CD4-positive, alpha-beta T cell treated with Interleukin-1 beta for 1 hour (primary cell): ENCODE measurements at places on chromosomes 6 and 20.

GRCh38 chr6:109315341-109316110, 66.7 kb downstream of the CD164 start:
- DNase-seq, result no peak

GRCh38 chr20:21125072-21125848, 622 bp upstream of the KIZ start:
- no peak for DNase-seq

DNA sequence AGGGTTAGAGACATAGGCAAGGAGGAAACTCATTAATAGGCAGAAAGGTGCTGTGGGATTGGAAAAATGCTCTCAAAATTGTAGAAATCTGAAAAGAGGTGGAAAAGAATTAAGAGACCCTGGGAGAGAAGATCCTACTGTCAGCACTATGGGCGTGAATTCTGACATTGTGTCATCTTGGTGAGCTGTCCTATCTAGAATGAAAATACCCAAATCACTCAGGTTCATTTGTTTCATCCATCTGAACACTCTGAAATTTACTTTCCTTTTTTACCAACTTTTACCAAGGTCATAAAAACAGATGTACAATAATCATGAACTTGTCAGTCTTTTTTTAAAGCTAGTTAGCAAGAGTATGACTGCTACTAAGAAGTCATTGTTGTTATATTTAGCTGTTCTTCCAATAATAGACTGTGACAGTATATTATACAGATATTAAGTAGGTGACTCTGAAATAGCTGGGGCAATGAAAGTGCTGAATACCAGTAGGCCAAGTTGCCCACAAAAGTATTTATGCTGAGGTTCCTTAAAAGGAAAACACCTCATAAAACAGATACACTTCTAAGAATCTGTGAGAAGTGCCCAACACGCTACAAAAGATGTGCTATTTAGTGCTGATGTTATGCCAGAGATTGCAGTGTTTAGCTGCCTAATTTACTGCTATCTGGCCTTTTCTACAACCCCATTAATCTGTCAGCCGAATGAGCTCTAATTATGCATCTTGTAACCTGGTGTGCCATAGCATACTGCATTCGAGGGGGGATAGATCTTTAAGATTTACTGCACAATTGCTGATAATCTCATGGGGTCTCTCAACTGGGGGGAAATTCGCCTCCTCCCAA, 217.5 kb upstream of the SUPT3H start:
- no peak for DNase-seq

- DNase-seq, result no peak
These were observed 3.7 kb upstream of the FUCA2 start for GRCh38 chr6:143515061-143515760.

DNA sequence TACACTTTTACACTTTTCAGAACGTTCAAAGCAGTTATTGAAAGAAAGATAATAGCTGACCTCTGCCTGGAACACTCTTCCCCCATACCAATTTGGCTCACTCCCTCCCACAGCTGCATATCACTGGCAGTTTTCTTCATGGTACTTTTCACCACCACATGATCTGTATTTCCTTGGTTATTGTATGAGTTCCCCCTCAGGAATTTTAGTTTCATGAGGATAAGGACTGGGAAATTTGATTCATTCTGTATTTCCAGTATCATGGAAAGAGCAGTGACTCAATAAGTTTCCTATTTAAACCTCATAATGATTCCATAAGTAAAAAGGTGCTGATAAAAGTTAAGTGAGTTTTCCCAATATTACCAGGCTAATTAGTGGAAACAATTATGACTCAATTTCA, 16.0 kb downstream of the HTR1B start:
- DNase-seq, result no peak

- no peak for DNase-seq
These were observed 86.6 kb downstream of the SLC16A10 start for GRCh38 chr6:111173946-111174345.

DNA sequence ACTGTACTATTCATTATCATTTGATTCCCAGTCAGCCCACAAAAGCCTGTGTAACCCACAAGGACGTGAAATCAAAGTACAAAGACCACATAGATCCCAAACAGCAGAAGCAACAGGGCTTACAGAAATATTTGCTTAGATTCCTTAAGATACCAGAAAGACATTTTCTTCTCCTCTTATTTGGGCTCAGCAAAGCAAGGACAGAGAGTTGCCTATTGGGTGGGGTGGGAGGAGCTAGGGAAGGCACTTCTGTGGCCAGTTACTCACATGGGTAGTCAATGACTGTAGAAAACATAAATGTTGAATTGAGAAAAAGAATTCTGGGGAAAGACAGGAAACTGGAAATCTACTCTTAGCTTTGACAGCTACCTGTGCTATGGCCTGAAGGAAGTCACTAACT, 19.8 kb downstream of the PDE7B start:
- DNase-seq, result no peak

DNA sequence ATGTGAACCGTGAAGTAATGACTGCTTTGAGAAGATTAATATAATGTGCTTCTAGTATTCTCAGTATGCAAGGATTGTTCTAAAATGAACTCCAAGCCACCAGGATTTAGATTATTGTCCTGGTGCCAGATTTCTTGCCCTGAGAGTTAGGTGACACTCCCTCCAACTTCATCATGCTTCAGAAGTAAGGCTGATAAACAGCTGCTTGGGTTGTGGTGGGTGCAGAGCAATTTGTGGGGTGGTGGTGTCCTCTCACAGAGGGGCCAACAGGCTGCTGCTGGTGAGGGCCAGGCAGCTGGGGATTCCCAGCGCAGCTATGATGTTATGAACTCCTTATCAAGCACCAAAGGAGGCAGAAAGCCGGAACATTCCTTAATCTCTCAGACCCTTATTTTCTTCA, 114.6 kb downstream of the MCHR2 start:
- DNase-seq, result no peak

DNA sequence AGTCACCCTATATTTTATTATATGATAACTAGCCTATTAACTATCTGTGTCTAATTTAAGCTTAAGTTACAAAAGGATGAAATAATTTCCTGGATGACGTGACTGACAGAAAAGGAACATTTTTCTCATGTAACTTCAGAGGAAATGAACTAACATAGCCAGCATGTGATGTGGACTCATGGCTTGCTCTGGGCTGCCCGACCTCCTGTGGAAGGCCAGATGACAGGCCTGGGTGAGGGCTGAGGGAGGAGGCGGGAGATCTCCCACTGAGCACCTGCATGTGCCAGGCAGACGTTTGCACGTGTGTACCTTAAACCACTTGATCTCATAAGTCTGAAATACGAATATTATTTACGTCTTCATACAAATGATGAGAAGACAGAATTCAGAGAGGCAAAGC, 321.1 kb downstream of the SYNE1 start:
- DNase-seq, result no peak

DNA sequence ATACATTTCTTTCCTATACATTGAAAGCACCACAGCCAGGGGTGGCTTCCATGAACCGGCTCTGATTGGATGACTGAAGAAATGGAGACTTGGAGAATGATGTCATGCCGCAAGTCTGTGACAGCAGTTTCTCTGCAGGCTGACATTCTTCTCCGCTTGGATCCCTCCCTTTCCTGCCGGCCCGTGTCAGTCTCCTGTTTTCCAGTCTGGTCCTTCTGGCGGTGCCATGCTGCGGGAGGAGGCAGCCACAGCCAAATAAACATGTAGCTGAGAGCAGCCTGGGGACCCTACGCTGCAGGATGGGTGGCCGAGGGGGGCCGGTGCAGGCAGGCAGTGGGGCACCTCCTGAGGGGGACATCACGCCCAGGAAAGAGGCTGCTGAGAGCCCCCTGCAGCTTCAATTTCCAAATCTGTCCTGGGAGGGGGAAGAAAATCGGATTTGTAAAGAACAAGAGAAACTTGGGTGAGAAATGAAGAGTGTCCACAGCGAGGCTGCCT, 178.0 kb downstream of the TAF4 start:
- DNase-seq, result no peak

DNA sequence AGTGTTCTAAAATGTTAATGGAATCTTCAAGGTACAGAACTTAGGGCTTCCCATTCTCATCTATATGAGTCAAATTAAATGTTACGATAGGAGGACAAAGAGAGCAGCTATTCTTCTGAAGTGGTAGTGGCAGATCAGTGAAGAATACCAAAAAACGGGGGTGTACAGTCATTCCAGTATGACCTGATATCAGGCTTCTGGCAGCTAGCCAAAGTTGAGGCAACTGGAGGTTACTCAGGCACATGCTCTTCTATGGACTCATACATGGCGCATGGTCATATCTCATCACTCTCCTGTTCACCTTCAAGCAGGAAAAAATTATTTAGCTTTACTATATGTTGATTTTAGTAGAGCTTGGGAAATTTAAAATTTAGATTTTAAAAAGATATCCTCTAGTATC, 1608.8 kb downstream of the GRIK2 start:
- no peak for DNase-seq

DNA sequence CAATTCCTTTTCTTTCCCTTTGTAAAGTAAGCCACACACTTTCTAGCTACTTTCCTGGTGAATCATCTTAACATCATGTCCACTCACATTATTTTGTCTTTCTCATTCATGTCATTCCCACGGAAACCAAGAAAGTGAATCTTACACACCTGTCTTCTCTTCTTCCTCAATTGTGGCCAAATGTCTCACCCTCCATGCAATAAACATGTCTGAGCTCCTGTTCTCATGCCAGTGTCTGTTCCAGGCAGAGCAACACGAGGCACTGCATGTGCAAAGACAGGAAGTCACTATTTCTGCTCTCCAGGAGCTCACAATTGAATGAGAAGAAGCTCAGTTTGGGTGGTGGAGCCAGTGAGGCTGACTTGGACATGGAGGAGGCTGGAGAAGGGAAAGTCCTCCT, 29.0 kb upstream of the TMEM244 start:
- DNase-seq, result no peak

- no peak for DNase-seq
These were observed 82.5 kb upstream of the ID4 start for GRCh38 chr6:19754686-19755085.

DNA sequence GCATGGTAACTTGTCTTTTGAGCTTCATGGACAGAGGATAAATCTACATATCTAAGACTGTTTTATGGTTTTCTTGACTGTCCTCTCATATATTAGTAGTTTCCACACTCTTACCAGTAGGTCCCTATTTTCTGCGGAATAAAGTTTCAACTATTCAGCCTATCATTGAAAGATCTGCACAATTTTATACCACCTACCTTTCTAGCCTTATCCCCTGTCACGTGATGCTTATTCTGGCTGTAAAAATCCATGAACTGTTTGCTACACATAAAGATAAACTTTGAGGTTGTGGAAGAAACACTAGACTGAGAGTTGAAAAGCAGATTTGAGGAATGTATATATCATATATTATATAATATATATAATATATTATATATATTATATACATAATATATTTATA, 423.8 kb downstream of the TENT5A start:
- DNase-seq, result no peak

GRCh38 chr20:23005776-23006175, 29.3 kb upstream of the SSTR4 start:
- no peak for DNase-seq

DNA sequence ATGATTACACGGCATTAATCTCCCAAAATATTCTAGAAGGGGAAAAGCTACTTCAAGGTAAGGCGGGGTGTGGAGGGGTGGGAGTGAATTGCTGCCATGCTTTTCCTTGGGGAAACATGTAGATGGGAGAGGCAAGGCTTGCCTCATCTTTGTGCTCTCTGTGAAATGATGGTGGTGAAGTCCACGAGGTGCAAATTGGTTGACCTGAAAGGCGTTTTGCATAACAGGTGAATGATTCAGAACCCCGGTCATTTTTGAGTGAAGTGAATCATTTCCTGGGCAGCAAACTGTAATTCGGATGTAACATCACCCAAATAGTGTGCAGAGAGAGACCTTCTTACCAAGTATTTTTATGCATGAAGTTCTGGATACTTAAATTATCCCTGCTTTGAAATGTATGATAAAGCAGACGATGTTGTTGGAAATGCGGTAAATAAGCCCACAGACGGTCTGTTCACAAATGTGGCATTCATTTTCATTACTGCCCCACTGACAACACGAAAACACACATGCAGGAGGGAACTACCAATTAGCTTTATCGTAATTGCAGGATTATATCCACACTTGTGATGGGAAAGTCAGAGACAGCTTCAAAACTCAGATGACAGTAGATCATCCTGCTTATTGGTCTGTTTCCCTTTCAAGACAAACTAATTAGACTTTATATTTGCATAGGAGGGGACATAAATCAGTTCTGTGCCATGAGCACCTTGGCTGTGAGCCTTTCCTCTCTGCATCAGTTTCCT, 3.0 kb downstream of the CDH4 start:
- DNase-seq, result no peak

GRCh38 chr6:2503816-2504494, 246.8 kb downstream of the MYLK4 start:
- no peak for DNase-seq

DNA sequence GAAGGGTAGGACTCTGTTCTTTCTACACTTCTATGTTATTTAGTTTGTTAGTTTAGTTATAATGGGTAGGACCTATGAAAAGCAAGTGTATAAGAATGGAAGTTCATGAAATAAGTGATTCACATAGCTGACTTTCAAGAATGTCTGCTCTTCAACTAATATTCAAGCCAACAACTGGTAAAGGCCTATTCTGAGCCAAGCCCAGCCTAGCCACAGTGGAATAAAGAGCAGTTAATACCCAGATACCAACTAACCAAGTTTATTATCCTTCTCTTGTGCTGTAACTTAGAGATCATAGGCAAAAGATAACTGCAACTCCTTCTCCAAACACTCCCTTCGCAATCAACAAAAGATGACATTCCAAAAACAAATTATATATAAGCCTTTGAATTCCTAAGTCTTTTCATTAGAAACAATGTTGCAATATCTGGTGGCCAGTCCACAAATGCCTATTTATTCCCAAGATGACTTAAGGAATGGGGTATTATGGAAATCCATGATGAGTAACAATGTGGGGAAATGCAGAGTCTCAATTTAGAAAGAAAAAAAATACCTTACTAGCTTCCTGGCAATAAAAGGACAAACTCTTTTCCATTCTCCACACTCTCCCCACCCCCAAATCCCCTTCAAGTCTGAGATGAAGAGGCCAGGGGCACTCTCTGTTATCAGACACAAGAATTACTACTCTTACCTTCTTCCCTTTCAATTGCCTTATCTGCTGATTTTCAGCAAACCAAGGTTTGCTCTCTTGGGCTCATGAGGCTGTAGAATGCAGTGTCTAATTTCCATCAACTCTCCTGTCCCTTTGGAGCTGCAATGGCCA, 27.4 kb downstream of the BTBD9 start:
- DNase-seq, result no peak

- no peak for DNase-seq
These were observed 6.3 kb downstream of the OSER1 start for GRCh38 chr20:44204156-44204831.

- DNase-seq, result no peak
These were observed 4.4 kb downstream of the PARD6B start for GRCh38 chr20:50735813-50736212.

GRCh38 chr6:109660526-109661320, 30.3 kb downstream of the AK9 start:
- no peak for DNase-seq

GRCh38 chr6:19059102-19059501, 672.0 kb downstream of the RNF144B start:
- DNase-seq, result no peak

- DNase-seq, result no peak
These were observed 229.5 kb upstream of the FOXQ1 start for GRCh38 chr6:1082285-1082935.
